ENCODE measurements at places on chromosomes 3 and 15.

DNA sequence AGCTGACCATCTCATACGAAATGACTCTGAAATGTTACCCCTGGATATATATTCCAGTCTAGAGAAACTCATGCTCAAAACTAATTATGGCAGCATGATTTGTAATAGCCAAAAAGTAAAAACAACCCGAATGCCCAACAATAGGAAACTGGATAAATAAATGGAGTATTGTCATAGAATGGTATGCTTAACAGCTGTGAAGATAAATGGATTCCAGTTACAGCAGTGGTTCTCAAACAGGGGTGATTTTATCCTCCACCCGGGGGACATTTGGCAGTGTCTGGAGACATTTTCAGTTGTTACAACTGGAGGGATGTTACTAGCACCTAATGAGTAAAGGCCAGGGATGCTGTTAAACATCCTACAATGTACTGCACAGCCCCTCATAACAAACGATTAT, 52.3 kb upstream of the PIAS1 start:
- no peak for DNase-seq

DNA sequence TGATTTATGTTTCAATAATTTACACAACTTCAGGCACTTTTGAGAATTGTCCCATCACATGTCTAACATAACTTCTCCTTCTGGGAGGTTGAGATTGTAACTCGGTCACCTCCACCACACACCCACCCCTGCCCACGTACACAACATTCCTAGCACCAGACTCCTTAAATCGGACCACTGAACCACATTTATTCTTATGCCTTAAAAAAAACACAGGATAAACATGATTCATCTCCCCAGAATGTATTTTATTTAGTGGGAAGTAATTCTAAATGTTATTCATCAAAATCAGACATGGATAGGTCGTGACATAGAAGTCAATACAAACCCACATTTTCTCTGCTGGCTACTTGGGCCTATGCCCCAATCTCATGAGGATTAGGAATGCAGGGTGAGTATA, 3.0 kb downstream of the SNTN start:
- DNase-seq, result no peak

- peak; percentile 90 for DNase-seq
Observed at GRCh38 chr3:15205934-15206661, at the start of gene CAPN7. Gene CAPN7 (plus strand): TSS chr3:15206246. CDS start chr3:15206496, 250 bp downstream.

- DNase-seq, result no peak
Observed at GRCh38 chr3:47323431-47324277, 40.9 kb downstream of the KLHL18 start.

DNA sequence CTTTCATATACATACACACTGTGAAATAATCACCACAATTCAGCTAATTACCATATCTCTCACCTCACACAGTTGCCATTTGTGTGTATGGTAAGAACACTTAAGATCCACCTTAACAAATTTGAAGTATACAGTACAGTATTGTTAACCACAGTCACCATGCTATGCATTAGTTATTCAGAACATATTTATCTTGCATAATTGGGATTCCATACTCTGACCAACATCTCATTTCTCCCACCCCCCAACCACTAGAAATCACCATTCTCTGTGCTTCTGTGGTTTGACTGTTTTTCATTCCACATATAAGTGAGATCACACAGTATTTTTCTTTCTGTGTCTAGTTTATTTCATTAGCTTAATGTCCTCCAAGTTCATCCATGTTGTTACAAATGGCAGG, 247.7 kb upstream of the CTNNB1 start:
- DNase-seq, result no peak

DNA sequence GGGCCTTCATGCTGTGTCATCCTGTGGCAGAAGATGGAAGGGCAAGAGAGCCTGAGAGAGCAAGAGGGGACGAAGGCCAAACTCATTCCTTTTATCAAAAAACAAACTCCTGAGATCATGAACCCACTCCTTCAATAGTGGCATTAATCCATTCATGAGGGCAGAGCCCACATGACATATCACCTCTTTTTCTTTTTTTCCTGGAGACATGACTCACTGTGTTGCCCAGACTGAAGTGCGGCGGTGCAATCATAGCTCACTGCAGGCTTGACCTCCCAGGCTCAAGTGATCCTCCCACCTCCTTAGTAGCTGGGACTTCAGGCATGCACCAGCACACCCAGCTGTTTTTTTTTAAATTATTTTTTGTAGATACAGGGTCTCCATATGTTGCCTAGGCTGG, 92.0 kb upstream of the RNU6-1 start:
- DNase-seq, result no peak

GRCh38 chr3:67312155-67312554, 314.0 kb downstream of the KBTBD8 start:
- no peak for DNase-seq

DNA sequence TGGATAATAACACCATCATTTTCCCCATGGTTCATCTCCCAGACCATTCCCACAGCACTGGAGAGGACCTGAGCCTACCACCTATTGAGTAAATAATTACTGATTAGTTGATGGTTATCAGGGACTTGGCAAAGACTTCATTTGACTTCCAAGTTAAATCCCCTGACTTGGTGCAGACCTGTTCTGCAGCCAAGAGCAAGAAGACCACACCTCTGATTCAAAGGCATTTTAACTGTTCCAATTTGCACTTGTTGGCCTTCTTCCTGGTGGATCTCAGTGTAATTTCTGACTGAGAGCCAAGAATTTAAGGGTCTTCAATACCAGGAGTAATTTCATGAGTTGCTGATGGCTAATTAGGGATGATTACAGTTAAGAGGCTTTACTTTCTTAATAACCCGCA, 24.0 kb downstream of the THSD4 start:
- DNase-seq, result no peak

DNA sequence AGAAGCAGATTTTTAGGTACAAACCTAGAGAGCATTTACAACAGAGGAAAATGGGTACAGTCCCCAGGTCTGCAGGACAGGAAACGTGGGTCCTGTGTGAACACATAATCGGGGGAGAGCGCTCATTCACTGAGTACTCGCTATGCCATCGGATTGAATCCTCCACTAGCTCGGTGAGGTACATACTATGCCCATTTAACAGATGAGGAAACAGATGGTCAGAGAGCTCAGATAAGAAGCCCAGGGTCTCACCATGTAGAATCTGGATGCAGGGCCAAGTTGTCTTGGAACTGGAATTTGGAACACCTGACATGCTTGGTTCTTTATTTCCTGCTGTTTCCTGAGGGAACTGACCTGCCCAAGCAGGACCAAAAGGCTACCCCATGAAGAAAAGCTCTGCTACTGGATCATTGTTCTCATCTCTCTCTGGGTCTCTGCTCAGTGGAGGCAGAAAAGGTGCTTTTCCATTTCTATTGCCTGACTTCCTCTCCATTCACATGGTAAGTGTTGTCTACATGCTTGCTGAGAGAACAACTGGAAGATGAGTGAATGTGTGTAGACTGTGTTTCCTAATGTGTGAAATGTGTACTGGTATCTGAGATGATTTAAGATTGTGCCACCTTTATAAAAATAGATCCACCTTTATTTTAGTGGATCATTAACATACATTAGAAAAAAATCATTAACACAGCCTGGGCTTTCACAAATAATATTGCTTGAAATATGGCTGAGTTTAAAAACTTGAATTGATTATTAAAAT, 89.1 kb downstream of the TGFBR2 start:
- DNase-seq, result no peak

GRCh38 chr3:17577796-17578520, 164.5 kb downstream of the TBC1D5 start:
- no peak for DNase-seq

- DNase-seq, result no peak
Observed at GRCh38 chr3:13186435-13186815, 113.2 kb upstream of the IQSEC1 start.

GRCh38 chr3:179677884-179678283, 25.0 kb downstream of the USP13 start:
- DNase-seq, result no peak

DNA sequence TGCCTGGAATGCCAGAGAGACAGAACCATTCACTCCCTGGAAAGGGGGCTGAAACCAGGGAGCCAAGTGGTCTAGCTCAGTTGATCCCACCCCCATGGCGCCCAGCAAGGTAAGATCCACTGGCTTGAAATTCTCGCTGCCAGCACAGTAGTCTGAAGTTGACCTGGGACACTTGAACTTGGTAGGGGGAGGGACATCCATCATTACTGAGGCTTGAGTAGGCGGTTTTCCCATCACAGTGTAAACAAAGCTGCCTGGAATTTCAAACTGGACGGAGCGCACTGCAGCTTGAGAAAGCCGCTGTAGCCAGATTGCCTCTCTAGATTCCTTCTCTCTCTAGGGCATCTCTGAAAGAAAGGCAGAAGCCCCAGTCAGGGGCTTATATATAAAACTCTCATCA, 310.7 kb upstream of the DPPA4 start:
- no peak for DNase-seq

DNA sequence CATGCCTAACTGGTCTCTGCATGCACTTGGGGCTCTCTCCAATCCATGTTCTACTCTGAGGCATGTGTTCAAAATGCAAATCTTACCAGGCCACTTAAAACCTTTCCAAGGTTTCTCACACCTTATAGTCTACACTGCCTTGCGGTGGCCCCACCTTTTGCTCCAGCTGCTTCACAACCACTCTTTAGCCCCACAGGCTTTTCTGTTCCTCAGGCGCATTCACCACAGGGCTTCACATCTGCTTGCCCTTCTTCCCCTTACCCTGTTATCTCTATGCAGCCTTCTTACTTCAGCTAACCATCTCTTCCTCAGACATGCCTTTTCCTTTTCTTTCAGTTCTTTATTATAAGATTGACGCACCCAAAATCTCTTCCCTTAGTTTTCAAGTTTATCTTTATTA, 37.8 kb downstream of the MINDY4B start:
- DNase-seq, result no peak

DNA sequence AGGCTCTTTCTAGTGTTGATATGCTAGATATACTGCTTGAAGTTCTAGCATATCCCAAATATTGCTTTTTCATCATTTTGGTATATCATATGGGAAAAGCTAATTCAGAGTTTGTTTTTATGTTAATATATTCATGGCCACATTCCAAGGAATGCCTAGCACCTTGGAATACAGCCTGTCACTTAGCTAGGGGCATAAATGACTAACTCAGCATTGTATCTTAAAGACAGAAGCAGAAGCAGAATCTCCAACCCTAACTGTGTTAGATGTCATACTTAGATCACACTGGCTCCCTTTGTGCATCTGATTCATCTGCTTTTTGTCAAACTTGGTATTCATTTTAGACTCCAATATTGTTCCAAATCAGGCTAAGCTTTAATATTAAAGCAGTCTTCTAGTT, 130.8 kb upstream of the TSPAN3 start:
- no peak for DNase-seq

GRCh38 chr3:69370156-69370883, 15.6 kb downstream of the FRMD4B start:
- DNase-seq, result no peak

DNA sequence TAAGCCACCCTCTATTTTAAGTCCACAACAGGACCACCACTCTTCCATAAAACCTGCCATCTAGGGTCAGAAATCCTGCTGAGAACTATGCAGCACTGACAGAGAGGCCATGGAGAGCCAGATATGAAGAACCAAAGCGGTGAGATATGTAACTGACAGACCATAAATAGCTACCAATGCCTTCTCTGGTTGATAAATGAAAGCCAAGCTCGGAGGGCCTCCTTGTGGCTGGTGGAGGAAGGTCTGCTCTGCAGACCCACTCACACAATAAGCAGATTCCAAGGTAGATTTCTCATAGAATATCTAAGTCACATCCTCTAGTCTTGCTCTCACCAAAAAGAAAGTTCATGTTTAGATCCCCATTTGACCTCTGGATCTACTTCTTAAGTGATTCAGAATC, 38.9 kb downstream of the RYK start:
- no peak for DNase-seq

- DNase-seq, result no peak
Observed at GRCh38 chr3:139388821-139389551, 461 bp downstream of the COPB2 start.

DNA sequence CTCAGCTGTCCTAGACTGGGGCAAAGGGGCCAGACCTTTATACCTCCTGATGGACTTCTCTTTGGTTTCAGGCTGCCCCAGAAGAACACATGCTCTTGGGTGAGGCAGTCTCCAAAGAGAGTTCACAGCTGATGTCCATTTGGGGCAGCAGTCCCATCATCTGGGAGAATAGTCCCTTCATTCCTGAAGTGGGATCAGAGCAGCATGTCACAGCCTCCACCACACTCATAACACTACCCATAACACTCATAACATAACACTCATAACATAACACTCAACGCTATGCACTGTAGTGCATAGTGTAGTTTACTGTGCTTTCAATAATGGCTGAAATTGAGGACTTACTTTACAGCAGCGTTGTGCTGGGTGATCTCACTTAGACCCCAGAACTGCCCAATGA, 36.7 kb upstream of the PLCL2 start:
- DNase-seq, result no peak

DNA sequence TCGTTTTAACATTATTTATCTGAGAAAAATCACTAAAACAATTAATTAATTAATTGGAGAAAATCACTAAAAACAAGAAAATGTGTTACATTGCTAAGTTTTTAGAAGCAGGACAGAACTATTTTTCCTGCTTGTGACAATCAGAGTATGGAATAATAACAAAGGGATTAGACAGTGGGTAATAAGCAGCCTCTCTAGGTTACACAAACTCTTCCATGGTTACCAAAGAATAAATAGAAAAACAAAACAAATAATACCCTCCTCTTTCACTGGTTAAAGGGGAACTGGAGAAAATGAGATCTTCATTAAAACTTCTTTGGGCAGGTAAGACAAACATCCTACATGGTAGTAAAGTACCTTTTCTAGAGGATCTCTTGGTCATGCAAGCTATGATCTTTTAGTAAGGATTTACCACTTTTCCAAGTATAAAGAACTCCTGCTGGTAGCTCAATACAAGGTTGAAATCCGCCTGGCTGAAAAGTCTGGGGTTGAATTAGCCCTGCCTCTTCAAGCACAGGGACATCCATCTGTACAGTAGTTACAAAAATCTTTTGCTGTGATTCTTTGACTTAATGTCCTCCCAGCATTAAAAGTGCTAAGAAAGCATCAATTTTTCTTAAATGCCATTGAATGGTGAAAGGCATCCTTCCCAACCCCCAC, 2.5 kb upstream of the PLCH1 start:
- DNase-seq, result no peak

DNA sequence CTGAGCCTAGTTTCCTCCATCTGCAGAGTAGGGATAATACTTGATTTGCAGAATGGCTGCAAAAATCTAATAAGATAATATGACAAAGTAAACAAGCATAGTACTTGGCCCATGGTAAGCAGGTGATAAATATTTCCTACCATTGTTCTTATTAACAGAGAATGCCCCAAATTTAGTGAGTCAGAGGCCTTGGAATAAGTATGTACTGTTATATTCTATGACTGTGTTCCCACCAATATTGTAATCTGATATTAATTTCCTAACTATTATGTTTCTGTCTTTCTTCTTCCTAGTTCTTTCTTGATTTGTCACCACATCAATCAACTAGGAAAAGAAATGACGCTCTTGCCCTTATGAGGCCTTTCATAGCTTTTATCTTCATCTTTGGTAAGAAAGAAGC, 178.4 kb upstream of the SLC2A2 start:
- no peak for DNase-seq

All from stimulated activated CD4-positive, alpha-beta T cell treated with anti-CD3 and anti-CD28 coated beads, Interleukin-1b, Interleukin-23, amount 100 ng/mL, for 24 hours (primary cell).